ENCODE measurements at places on chromosomes 2 and 18. TPM values are rescaled to one million over a fixed set of nuclear protein-coding genes. Genes with fewer than 3 reads are reported as not detected.

TMEM198 gene
- not detected for polyA plus RNA-seq

KATNAL2 gene
- 1.8 TPM for polyA plus RNA-seq

NOSTRIN gene
- polyA plus RNA-seq = 6.0 TPM

ANKRD29 gene
- 5.5 TPM for polyA plus RNA-seq
